ENCODE measurements at places on chromosomes 2 and 18.

- no peak for DNase-seq
Measured at GRCh38 chr18:46910856-46911255, 6.5 kb downstream of the PIAS2 start.

GRCh38 chr2:45964223-45964841 lies 312.9 kb downstream of the PRKCE start:
- DNase-seq = peak; percentile 4

- DNase-seq = no peak
Measured at GRCh38 chr2:154452906-154453493, 245.5 kb upstream of the KCNJ3 start.

- DNase-seq = no peak
Measured at GRCh38 chr2:200199005-200199404, 107.5 kb upstream of the SPATS2L start.

DNA sequence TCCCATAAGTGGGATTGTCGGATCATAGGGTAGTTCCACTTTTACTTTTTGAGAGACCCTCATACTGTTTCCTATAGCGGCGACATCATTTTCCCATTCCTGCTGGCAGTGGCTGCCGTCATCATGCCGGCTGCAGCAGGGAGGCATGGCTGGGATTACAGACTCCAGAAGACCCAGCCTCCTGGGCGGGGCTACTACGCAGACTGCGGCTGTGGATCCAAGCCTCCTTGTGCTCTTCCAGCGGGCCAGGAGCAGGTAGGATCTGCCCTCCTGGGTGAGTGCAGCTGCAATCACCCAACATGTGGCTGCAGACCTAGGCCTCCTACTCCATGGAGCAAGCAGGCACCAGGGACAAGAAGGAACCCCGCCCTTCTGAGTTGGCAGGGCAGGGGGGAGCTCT lies 359.2 kb downstream of the GALR1 start:
- DNase-seq = no peak

DNA sequence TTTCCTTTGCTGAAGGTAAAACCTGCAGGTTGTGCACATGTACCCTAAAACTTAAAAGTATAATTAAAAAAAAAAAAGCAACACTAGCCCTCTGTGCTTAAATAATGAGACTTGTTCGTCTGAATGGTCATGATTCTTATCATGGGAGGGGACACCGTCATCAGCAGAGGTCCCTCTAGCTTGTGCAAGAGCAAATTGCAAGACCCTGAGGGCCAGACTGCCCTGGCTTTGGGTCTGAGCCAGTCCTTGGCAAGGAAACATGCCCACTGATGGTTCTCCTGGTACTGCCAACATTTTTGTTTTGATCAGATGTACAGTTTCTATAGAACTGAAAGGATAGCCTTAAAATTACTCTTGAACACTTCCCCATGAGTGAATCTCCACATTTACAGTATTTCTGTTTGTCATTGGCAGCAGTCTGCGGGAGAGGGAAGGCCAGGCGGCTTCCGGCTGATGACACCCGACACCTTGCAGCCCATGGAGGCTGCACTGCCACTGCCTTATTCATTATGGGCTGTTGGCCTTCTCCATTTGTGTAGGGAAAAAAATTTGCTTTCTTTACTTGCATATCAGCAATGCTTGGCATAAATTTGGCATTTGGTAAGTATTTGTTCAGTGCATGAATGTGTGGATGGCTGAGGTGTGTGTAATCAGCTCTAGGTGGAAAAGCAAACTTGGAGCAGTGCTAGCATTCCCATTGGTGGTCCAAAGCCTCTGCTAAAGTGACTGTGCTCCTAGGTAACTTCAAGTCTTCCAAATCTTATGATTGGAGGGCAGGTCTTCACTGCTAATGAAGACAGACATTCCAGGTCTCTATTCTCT lies 161.6 kb upstream of the ALKAL2 start:
- no peak for DNase-seq

- no peak for DNase-seq
Measured at GRCh38 chr2:134021830-134022524, 231.9 kb upstream of the MGAT5 start.

DNA sequence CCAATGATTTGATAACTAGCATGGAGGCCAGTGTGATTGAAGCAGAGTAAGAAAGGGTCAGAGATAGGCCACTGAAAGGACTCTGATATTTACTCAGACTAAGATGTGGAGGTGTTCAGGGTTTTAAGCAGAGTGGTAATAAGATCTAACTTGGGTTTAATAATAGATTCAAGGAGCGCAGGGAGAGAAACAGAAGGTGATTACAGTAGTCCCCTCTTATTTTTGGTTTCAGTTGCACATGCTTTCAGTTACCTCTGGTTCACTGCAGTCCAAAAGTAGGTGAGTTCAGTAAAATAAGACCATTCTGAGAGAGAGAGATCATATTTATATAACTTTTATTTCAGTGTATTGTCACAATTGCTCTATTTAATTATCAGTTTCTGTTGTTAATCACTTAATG lies 13.5 kb upstream of the GALNT13 start:
- no peak for DNase-seq

DNA sequence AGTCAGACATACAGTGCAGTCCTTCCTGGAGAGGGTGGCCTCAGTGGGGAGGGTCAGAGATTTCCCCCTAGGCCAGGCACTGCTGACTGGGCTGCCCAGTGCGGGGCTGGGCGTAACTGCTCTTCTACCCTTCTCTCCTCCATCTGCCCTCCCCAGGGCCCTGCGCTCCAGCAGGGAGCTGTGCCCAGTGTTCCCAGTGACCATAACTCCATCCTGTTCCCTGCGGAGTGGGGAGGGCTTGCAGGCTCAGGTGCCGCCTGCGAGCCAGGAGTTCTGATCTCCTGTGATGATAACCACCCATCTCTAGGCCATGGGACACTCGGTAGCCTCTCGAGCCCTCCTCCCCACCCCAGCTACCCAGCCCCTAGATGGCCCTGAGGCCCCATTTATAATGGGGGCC lies 107.6 kb downstream of the SMAD7 start:
- DNase-seq = no peak

DNA sequence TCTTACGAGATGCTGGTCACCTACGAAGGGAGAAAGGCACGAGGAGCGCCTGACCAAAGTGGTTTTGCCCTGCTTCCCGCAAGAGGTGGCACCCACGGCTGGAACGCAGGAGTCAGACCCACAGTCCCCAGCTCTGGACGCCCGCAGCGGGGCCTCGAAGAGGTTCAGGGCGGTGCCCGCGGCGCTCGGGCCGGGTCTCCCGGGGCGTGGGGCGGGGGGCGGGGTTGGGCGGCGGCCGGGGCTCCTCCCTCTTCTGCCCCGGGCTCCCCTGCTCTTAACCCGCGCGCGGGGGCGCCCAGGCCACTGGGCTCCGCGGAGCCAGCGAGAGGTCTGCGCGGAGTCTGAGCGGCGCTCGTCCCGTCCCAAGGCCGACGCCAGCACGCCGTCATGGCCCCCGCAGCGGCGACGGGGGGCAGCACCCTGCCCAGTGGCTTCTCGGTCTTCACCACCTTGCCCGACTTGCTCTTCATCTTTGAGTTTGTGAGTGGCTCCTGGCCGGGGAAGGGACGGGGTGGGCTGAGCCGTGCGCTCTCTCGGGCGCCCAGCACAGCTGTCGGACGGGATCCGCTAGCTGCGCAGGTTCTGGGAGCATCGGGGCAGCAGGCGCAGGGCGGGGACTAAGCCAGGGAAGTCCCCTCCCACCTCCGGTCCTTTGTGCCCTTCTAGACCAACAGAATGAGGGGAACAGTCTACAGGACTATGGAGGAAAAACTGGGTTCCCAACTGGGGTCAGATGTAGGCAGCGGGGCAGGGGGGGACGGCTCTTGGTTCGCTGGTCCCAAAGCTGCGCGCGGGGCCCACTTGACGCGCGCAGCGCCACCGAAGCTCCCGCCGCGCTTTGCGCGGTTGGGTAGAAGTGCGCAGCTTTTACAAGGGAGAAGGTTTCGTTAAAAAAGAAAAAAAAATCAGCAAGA lies at the start of gene MAL:
MAL (plus strand) TSS at position 303 of the 914 bp plus-strand sequence; CDS start at position 388, 85 bp downstream.
- no peak for DNase-seq

DNA sequence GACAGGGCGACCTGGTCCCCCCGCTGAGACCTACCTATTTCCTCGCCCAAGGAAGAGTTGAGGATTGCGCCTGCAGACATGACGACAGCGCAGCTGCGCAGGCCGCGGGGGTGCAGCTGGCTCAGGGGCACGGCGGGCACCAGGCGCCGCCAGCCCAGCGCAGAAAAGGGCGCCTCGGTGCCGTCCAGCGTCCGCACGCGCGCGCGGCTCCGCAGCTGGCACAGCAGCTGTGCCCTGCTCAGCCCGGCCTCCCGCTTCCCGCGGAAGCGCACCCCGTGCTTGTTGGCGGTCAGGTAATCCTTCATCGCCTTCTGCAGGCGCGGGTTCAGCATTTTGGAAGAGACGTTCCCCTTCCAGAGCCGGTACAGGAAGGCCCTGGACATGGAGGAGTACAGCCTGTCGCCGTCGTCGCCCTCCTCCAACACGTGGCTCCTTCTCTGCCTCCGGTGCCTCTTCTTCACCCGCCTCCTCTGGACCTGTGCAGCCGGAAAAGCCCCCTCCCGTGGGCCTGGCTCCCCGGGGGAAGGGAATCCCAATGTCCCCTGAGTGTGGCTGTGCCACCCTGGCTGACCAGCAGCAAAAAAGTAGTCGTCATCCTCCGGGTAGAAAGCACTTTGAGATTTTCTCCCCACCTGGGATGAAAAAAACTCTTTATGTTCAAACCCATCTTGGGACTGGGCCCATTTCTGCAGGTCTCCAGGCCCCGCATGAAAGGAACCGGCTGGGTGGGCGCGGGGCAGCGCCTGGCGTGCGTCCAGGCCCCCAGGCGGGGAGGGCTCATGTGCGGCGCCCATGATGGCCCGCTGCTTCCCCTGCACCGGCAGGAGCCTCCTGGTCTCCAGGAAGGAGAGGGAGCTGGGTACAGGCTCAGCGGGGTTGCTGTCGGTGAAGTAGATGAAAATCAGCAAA lies 42.7 kb downstream of the ST6GAL2 start:
- DNase-seq = no peak

- no peak for DNase-seq
Measured at GRCh38 chr18:36634573-36635216, 194.1 kb downstream of the TPGS2 start.

GRCh38 chr2:85230679-85231467 lies 96.9 kb downstream of the TGOLN2 start:
- DNase-seq = no peak

DNA sequence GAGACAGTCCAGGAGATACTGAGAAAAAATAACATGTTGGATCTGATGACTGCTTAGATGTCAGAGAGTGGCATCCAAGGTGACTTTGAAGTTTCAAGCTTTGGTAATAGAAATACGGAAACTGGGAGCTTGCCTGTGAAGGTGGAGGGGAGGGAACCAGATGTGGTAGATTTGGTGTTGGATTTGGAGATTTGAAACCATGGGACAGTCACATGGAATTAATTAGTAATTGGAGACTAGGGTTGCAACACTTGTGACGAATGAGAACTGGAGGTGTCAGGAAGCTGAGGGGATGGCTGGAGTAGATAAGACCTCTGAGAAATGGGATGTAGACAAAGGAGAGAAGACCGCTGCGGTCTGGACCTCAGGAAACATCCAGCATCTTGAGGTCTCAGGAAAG lies 46.7 kb downstream of the RPL37A start:
- DNase-seq = no peak

GRCh38 chr2:41741951-41742595 lies 305.7 kb upstream of the PKDCC start:
- no peak for DNase-seq

- no peak for DNase-seq
Measured at GRCh38 chr2:218472988-218473387, 54.1 kb downstream of the VIL1 start.

GRCh38 chr2:177392373-177393202 lies at the start of gene AGPS:
Gene AGPS, plus strand, starts transcription at chr2:177392773. Its CDS starts 17 bp downstream, at chr2:177392790.
- peak; percentile 10 for DNase-seq

GRCh38 chr18:10197097-10197496 lies 257.3 kb upstream of the APCDD1 start:
- DNase-seq = no peak

DNA sequence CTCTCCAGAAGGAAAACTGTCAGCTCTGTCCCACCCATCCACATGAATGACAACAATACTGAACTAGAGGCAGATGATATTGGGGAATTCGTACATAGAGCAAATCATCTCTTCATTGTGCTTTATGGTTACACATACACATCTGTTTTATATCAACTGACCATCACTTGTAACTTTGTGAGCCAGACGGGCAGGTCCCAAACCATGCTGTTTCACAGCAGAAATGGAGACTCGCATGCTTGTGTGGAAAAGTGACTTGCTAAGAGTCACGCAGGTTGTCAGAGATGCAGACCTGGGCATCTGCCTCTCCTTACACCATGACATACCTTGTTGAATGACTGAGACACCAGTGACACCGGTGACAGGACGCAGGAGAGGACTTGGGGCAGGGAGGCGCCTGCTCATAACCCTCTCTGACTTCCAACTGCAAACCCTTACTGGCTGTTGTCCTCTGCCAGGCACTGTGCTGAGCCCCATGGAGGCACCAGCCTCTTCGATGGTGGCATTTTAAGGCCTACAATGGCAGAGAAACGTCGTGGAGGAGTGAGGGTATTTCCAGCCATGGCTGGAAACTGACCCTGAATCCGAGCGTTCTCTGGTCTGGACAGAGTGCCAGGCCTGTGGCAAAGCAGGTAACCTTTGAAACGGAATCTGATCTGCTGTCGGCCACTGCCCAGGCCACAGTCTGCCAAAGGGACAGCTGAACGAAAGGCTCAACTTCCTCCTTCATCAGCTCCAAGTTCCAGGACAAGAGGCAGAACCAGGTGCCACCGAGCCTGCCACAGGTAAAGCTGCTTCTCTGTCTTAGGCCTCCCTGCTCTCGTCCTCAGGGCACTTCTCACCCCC lies 26.9 kb upstream of the ROCK2 start:
- no peak for DNase-seq

DNA sequence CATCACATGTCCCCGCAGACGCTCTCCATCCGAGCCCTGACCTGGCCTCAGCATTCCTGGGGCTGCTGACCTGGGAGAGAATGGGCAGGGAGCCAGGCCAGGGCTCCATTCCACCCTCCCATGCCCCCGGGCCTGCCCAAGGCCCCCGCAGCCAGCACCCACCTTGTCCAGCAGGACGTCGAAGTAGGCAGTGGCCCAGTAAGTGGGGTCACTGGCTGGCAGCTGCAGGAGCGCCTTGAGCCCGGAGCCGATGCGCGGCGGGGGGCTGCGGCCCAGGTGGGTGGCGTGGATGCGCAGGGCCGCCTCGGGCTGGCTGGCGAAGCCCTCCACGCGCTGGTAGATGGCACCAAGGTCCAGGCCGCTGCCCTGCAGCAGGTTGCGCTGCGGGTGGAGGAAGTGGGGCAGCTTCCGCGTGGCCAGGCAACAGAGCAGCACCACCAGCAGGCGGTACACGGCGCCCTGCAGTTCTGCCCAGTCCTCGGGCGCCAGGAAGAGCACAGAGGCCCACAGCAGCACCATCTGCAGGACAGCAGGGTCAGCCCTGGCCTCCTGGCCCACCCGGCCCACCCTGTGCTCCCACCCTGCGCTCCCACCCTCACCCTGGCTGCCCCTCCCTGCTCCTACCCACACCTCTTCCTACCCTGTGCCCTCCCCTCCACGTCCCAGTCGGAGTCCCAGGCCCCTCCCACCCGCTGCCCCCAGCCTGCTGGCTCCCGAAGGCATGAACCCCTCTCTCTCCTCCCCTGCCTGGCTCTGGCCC lies 7.6 kb downstream of the MAB21L4 start:
- DNase-seq = no peak

DNA sequence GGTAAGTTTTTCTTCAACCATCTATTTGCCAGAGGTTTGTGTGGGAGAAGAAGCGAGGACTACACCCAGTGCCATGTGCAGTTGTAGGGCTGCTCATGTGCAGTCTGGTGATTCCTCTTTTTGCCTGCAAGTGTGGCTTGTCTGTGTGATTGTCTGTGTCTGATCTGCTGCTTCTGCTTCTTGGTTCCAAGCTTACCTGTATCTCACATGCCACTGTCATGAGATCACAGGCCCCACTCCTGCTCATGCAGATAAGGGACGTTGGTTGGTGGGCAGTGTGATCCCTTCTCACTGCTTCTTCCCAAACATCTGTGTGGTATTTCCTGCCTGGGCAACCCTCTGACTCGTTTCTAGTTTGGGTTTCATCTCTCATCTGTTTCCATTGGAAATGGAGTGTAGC lies 27.1 kb downstream of the RRM2 start:
- no peak for DNase-seq
